IgD-negative memory B cell (primary cell): ENCODE measurements at places on chromosomes 1 and 21. TPM values are rescaled to one million over a fixed set of nuclear protein-coding genes. Genes with fewer than 3 reads are reported as not detected.

KMO gene
- polyA plus RNA-seq: 10.9 TPM

SLFNL1 gene
- 0.20 TPM for polyA plus RNA-seq

LHX4 gene
- polyA plus RNA-seq: 0.25 TPM

SLAMF8 gene
- not detected for polyA plus RNA-seq

DNM3 gene
- 0.39 TPM for polyA plus RNA-seq
